ENCODE measurements at places on chromosomes 3 and 15.

DNA sequence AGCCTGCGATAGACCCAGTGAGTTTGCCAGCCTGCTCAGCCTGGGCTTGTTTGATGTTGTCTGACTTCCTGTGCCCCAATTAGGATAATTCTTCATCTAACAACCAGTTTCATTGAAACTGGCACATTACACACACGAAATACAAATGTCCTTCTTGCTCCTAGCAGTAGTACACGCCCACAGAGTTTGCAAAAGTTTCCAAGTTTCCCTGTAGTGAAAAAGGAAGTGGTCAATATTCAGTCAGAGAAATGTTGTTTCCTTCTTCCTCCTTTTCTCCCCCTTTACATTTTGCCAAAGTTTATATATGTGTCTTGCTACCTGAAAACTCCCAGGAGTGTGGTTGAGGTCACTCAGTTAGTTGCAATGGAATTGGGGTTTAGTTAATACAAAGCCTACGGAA is 58.4 kb upstream of the LRTM1 start:
- DNase-seq, result no peak

- no peak for DNase-seq
Observed at GRCh38 chr15:100009372-100009771, 276.1 kb upstream of the LYSMD4 start.

DNA sequence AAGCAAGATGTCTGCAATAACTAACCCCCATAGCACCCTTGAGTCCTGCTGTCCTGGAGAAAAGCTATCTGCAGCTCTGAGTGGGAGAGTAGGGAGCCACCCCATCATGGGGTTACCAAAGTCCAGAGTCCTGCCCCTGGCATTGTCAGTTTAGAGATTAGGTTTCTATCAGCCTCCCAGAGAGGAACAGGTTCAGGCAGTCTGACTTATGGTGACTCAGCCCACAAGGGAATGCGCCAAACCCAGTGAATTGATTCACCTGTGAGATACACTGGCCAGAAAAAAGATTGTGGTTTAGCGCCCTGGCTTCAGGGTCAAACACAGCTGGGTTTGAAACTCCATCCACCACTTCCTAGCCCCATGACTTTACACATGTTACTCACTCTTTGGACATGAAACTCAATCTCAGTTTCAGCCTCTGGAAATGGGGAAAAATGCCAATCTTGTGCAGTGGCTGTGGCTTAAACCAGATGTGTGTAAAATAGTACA is 263.6 kb upstream of the HES1 start:
- no peak for DNase-seq

- DNase-seq, result no peak
Observed at GRCh38 chr3:176505878-176506621, 691.2 kb downstream of the TBL1XR1 start.

DNA sequence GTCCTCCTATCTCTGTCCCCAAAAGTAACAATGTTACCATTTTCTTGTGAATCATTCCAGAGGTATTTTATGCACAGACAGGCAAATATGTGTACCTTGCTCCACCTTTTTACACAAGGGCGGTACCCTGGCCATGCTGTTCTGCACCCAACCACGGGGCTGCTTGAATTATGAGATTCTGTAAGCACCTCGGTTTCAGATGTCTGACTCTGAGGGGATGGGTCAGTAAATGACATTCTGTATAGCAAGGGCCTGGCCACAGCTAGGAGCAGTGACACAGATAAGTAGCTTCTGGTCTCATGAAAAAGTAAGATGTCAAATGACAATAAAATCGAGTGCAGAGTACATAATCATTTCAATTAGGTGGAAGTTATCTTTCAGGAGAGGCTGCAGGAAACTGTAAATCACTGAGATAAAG is 30.4 kb upstream of the FLNB start:
- no peak for DNase-seq

DNA sequence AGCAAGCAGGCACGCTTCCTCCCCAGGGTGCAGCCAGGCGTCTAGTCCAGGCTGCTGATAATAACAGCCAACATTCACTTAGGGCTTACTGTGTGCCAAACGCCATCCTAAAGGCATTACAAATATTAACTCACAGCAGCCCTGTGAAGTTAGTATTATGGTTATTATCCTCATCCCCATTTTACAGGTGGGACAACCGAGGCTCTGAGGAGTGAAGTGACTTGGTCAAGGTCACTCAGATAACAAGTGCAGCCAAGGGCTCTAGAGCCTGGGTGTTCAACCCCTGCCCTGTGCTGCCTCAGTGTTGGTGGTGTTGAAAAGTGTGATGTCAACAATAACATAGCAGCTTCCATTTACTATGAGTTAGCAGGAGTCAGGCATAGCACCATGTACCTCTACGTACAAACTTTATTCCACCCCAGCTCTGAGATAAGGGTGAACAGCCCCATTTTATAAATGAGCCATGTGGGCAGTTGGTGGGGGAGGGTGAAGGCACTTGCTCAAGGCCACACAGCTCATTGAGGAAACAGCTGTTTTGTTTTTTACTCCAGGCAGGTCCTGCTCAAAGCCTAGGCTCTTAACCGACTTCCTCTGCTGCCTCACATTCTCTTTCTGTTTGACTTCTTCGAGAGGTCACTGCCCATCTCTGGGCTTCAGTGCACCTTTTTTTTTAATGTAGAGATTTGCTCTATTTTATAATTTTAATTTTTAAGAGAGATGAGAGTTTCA is 24.0 kb upstream of the TRH start:
- DNase-seq, result no peak

- no peak for DNase-seq
Observed at GRCh38 chr15:97731859-97732258, 228.6 kb upstream of the ARRDC4 start.

GRCh38 chr3:146781059-146781458 is 175.9 kb upstream of the PLSCR5 start:
- DNase-seq, result no peak

DNA sequence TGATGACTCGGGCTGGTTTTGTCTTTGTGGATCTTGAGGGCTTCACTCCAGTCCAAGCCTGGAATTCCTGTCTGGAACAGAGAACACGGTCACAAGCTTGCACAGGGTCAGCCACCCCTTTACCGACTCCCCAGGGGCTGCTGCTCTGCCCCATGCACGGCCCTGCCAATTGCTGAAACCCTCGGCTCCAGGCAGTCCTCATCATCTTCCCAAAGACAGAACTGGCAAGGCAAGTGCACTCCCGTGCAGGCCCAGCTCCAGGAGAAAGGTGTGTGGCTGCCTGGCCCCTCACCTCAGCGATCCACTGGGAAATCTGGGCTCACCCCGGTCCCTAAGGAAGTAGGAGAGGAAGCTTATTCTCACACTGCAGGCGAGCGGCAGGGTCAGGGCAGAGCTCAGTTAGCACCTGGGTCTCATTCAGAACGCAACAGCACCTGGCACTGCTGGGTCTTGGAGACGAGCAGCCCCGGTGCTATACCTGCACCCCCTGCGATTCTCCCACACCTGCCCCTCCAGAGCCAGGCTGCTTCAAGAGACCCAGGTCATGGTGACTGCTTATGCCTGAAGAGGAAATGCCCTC is 7.2 kb downstream of the MAP6D1 start:
- no peak for DNase-seq

GRCh38 chr3:15347063-15347736 is 14.8 kb upstream of the SH3BP5 start:
- no peak for DNase-seq

- no peak for DNase-seq
Observed at GRCh38 chr3:16392065-16392464, 121.4 kb downstream of the RFTN1 start.

GRCh38 chr3:45603226-45603625 is 8.7 kb downstream of the LIMD1 start:
- DNase-seq, result no peak

DNA sequence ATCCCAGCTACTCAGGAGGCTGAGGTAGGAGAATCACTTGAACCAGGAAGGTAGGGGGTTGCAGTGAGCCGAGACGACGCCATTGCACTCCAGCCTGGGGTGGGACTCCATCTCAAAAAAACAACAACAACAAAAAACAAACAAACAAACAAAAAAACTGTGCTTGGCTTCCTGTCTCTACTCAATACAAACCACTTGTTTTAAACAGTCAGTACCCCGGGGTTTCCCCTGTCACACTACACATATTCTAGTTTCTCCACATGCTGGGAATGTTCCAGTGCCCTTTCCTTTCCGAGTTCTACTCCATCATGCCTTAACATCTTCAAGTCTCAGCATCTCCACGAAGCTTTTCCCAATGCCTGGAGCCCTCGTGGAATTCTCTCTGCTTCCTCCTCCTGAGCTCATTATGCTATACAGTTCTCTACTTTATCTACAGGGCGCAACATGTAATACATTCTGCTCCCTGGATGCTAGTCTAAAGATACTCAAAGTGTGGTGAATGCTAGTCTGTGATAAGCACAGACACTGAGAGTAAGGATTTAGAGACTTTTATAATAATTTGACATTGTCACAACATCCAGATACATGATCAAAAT is 7.8 kb downstream of the EMC3 start:
- DNase-seq, result no peak

DNA sequence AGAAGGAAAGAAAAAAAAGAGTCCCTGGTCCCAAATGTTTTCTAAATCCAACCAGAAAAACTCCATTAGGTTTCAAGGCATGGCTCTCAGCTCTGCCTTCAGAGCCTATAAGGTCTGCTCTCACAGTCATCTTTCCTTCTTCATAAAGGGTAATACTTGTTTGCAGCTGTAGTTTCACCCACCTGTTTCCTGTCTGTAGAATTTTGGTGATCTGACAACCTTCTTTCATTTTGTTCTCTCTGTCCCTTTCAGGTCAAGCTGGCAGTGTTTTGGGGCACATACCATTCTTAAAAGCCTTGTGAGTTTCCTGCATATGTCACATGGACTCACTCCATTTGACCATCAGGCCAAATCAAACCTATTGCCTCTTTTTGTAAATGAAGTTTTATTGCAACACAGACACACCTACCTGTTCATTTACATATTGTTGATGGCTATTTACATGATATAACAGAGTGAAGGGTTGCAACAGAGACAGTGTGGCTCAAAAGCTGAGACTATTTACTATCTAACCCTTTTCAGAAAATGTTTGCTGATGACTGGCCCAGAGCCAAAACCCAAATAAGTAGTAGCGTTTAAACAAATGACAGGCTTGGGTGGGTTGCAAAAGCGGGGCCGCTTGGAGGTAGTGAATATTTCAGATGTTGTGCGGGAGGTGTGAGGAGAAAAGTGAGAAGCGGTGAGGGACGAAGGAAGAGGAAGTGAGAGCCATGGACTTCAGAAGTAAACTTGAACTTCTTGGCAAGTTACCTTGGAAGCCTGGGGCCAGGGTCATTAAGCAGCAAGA is 292.7 kb upstream of the PROK2 start:
- DNase-seq, result no peak

DNA sequence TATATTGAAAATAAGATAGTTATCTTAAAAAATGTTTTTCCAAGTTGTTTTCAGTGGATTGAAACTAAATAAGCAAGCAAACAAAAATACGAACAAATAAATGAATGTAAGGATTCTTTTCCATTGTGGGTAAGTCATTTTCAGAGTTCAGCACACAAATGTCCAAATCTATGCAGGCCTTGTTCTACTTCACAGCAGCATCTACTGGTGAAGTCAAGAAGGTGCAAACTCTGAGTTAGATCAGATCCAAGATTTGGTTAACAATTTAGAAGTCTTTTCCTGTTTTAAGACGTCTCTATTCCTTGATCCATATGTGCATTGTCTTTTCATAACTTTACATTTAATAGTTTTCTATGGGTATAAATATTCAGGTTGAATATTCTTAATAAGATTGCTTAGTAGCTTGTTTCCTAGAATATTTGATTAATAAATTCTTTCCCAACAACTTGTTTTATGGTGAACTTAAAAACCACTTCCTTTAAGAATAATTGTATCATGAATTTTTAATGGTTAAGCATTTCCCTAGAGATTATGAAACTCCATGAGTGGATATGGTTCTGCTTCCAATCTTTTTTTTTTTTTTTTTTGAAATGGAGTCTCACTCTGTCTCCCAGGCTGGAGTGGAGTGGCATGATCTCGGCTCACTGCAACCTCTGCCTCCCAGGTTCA is 10.5 kb downstream of the PTX3 start:
- no peak for DNase-seq

DNA sequence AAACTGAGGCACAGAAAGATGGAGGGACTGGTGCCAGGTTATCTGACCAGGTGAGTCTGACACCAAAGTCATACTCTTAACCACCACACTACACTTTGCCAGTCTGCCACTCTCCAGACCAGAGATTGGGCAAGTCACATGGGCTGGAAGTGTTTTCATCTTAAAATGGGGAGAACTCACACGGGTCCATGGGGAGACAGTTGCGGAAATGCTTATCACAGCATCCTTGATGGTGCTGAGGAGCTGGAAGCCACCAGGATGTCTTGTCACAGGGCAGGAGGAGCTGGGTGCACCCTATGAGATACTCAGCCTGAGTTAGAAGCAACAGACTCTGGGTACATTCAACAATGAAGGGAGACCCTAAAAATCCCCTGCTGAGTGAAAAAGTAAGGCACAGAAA is 4.8 kb downstream of the GALNT15 start:
- no peak for DNase-seq

GRCh38 chr3:181741417-181741816 is 29.7 kb downstream of the SOX2 start:
- DNase-seq, result no peak

DNA sequence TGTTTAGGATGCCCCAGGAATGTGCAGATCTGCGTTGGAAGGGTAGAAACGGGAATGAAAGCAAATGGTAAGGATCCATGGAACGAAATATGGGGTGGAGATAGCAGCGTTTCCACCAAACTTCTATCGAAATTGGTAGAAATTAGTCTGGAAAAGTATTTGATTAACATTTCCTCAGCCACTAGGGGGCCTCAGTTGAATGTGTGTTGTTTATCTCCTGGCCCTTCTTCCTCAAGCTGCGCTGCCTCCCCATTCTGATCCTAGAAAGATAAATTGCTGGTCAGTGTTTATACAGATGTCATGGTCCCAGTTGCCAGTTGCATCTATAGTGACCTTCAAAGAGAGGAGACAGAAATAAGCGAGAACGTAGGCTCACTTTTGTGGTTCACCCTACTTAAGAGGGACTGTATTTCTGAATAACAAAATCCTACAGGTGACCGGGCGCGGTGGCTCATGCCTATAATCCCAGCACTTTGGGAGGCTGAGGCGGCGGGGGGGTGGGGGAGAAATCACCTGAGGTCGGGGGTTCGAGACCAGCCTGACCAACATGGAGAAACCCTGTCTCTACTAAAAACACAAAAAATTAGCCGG is 457.1 kb downstream of the SQOR start:
- no peak for DNase-seq

DNA sequence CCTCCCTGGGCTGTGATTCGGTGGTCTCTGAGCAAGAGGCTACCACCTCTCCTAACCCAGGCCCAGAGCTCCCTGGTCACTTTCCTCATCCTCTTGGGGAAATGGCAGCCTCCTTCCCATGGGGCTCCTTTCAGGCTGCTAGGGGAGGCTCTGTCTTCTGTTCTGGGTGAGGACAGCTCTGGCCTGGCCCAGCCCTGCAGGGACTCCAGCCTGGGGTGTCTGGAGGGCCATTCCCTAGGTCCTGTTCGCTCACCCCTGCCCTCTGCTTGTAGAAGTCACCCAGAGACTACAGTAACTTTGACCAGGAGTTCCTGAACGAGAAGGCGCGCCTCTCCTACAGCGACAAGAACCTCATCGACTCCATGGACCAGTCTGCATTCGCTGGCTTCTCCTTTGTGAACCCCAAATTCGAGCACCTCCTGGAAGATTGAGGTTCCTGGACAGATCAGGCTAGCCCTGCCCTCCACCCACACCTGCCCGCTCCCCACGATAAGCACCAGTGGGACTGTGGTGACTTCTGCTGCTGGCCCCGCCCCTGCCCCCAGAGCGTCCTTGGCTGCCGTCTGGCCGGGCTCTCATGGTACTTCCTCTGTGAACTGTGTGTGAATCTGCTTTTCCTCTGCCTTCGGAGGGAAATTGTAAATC is 30.9 kb downstream of the PRKCD start:
- DNase-seq, result no peak

GRCh38 chr3:24678021-24678420 is 183.4 kb upstream of the THRB start:
- DNase-seq, result no peak
